ENCODE measurements at places on chromosomes 6 and 20.
A peak's percentile ranks its signal among the peaks of the same experiment; 100 is the strongest.

GRCh38 chr6:168574699-168575195 is 133.8 kb downstream of the SMOC2 start:
- no peak for DNase-seq

- no peak for DNase-seq
Observed at GRCh38 chr20:51494241-51495110, 48.0 kb downstream of the NFATC2 start.

GRCh38 chr6:7974565-7974937 is 64.0 kb upstream of the TXNDC5 start:
- no peak for DNase-seq

DNA sequence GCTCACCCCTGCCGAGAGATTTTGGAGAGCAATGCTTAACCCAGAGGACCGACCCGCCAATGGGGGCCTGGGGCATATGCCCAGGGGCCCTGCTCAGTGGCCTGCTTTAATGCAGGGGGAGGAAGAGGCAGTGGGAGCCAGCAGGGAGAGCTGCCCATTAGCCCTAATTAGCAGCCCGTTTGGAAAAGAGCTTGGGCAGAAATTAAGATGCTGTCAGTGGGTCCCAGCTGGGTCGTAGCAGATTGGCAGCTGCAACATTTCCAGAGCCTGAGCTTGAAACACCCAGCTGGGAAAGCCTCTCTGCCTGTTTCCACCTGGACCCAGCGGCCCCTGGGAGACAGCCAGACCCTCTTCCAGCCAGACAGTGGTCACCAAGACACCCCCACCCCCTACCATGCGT is 39.5 kb downstream of the CD40 start:
- no peak for DNase-seq

GRCh38 chr20:20851385-20851784 is 138.9 kb upstream of the RALGAPA2 start:
- no peak for DNase-seq

- no peak for DNase-seq
Observed at GRCh38 chr6:39422238-39422637, 99.7 kb upstream of the KCNK16 start.

- DNase-seq, result no peak
Observed at GRCh38 chr6:155201461-155202226, 62.2 kb upstream of the CLDN20 start.

DNA sequence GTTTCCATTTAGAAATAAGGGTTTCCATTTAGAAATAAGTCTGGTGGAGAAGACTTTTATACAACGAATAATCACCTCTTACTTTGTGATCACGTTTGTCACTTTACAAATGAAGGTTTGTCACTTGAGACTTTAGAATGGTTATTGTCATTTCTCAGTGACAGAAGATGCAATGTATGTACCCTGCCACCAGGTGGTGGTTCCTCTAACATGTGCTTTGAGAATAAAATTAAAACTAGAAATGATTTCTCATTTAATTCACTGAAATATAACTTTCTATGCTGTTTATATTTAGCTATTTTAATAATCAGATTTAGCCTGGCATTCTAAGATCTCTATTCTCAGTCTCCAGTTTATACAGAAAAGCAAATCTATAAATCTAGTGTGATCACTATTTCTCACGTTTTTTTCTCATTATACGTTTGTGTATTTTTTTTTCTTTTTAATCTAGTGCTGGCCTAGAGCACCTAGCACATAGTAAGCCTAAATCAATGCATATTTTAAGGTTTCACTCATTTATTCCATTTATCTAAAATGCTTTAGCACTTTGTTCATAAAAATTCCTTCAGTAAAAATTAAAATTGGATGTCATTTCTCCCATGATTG is 57.4 kb upstream of the TFAP2D start:
- DNase-seq, result no peak

DNA sequence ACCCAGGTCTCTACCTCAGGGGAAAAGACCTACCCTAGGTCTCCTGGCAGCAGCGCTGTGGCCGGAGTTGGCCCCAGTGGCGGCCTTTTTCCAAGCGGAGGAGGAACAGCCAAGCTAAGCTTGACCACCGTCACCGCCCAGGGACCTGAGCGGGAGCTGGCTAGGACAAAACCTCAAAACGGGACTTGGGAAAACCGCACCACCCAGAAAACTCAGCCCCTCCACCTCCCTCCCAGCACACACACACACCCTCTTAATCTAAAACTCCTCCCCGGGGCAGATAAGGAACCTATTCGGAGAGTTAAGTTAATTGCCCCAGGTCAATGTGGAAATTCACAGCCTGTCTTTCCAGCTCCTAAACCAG is 2.7 kb upstream of the TRERF1 start:
- DNase-seq, result no peak

DNA sequence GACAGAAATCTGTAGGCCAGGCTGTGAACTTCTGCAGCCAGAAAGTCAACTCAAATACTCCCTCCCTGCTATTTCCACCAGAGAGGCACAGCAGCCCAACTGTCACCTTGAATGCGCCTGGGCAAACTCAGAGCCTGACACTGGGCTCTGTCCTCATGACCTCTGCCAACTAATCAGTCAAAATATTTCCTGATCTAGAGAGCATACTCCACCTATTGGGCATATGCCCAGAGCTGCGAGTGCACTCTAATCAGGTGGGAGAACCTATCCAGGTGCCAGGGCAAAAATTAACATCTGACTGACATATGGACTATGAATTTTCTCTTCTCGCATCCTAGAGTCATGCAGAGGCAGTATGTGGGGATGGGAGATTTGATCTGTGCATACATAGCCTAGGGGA is 406.3 kb upstream of the RUNX2 start:
- no peak for DNase-seq

- no peak for DNase-seq
Observed at GRCh38 chr6:75213112-75213511, 7.3 kb upstream of the COL12A1 start.

GRCh38 chr6:63572044-63572746 is at the start of the genes LOC128125822 and PTP4A1:
TSS of gene LOC128125822 (plus strand) at chr6:63572480.
TSS of gene PTP4A1 (plus strand) at chr6:63572480. CDS start at chr6:63576881, 4,401 bp downstream.
- peak; percentile 94 for DNase-seq

DNA sequence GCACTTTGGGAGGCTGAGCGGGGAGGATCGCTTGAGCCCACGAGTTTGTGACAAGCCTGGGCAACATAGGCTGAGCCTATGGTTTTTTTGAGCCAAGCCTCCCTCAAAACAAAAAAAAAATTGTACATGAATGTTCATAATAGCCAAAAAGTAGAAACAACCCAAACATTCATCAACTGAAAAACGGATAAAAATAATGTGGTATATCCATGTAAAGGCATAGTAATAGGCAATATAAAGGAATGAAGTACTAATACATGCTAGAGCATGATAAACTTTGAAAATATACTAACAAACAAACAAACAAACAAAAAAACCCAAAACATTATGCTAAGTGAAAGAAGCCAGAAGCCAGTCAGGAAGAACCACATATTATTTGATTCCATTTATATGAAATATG is 35.3 kb downstream of the KIAA0319 start:
- DNase-seq, result no peak

- DNase-seq, result no peak
Observed at GRCh38 chr6:104186831-104187230, 672.9 kb downstream of the HACE1 start.

- DNase-seq, result no peak
Observed at GRCh38 chr6:40715570-40716403, 128.6 kb upstream of the LRFN2 start.

All from smooth muscle cell of the brain vasculature (primary cell).